ENCODE measurements at places on chromosomes 11 and 22. TPM values are rescaled to one million over a fixed set of nuclear protein-coding genes. Genes with fewer than 3 reads are reported as not detected.

GRCh38 chr11:78078218-78079167 lies 1.2 kb downstream of the NDUFC2 start:
- no peak for DNase-seq

- DNase-seq: no peak
Observed at GRCh38 chr11:48683226-48683720, 194.7 kb downstream of the OR4A47 start.

DNA sequence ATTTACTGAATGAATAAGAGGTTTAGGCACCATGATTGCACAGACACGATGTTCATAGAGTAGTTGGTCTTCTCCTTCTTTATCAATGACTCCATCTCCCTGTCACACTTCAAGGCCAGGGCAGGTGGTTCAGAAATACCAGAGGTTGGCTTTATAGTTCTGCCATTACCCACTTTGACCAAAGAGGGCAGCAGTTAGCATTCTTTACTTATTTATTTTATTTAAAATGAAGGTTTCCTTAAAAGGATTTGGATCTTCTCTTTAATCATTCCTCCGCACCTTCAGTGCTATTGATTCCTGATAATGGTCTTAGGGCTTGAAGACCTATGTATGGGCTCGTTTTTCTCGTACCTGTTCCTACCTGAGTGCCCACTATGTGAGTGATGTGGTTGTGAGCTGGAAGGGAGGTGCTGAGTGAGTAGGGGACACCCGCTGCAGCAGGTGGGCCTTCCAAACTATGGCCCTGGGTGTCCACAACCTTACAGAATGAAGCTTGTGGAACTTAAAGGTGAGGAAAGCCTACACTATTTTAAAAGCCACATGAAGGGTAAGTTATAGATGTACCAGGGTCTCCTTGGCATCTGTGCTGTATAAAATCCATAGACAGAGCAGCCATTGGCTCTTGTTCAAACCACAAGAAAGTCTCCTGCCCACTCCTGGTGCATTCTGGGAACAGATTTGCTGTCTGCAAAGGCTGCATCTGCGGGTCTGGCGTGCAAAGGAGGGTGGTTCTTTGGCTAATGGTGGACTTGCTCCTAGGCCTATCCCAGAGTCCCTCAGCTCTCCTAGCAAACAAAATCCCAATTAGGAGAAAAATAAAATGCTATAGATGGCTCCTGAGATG lies 35.0 kb downstream of the TIMP3 start:
- DNase-seq: no peak

DNA sequence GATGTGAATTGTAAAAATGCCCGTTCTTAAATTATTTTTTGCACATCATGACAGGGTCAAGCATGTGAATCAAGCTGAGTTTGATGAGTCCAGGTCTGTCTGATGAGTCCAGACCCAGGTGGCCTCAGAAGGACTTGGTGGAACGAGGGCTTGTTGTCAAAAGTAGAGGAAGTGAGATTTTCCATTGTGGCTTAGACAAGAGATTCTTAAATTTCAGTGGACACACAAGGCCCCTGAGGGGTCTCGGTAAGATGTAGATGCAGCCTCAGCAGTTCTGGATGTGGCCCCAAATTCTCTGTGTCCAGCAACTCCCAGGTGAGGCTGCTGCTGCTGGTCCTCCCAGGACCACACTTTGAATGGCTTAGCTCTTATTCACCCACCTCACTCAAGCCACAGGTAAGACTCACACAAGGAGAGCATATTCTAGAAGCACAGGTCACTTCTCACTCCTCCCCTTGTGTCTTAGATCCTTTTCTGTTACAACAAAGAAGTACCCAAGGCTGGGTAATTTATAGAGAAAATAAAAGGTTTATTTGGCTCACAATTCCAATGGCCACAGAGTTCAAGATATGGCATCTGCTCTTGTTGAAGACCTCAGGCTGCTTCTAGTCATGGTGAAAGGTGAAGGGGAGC lies 98.8 kb downstream of the GGTLC2 start:
- DNase-seq: no peak

DNA sequence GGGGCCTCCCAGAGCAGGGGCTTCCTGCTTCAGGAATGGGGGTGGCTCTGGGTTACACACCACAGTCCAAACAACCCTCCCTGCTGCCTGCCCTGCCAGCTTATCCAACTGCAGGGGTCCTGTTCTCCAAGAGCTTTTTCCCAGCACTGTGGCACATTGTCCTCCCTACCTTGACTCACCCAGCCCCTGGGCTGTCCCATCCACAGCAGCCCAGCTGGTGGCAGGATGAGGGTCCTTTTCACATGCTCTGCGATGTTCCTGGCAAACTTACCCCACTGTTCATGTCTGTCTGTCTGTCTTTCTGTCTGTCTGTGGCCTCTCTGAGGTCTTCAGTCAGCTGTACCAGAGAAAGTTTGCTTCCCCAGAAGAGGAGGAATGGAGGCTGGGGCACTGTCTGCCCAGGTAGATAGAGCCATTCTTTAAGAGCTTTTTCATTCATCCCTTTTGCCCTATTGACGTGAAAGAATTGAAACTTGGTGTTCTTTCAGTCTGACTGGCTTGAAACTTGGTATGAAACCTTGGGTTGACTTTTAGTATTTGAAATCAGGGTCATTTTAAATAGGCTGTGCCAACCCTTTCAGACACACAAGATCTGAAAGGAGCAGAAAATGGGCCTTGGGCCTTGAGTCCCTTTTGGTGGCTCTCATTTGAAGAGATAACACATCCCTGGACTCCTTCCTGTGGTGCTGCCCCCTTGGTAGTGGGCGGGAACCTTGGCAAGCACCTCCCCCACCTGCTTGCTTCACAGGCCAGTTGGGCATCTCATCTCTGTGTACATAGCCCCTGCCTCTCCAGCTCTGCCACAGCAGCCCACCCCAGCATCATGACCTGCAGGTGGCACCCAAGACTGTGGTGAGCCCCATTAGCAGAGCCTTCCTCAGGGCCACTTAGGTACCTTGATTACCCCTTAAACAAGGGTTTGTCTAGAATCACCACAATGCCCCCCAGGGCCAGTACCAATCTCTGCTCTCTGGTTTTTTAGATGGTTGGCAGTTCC lies 74.6 kb upstream of the SUSD2 start:
- DNase-seq: no peak

DNA sequence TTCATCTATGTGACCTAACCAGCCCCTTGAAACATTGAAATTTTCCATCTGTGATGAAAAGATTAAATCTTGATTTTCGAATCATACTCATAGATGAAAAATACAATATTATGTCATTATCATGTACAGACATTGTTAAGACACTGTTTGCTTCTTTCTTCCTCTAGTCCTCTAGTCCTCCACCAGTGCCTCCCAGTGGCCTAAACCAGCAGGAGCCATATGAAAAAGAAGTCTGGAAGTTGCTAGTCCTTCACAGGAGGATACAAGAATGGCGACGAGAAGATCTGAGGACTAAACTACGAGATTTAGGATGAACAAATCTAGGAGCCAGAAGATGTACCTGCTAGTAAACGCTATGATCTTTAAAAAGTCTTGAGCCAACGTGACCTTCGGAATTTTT lies 134.1 kb downstream of the SLC17A6 start:
- DNase-seq: no peak

GRCh38 chr11:79285756-79286155 lies 155.1 kb downstream of the TENM4 start:
- no peak for DNase-seq

SYT7 gene
- 4.1 TPM for total RNA-seq

RAB38 gene
- 4.7 TPM for total RNA-seq

Data from neural crest cell (in vitro differentiated cells).